ENCODE measurements at places on chromosomes 16 and 17.

- DNase-seq = no peak
Measured at GRCh38 chr17:40577611-40578065, 12.4 kb upstream of the CCR7 start.

DNA sequence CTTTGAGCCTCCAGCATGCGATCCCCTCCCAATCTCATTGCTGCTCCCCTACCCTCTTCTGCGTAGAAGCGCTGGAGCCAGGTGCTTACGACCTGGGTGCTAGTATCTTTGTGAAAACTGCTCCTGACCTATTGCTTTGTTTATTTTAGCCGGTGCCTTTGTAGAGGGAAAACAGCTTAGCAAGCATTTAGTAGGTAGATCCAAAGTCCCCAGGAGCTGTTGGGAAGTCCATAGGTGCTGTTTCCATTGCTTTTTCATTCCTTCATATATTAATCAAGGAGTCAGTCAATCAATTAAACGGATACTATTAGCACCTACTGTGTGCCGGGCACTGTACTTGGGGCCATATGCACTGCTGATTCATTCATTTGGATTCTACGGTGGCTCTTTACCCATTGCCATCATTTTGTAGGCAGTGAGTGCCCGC is 497.6 kb downstream of the WWOX start:
- DNase-seq = no peak

GRCh38 chr16:51967646-51968045 is 579.3 kb downstream of the TOX3 start:
- DNase-seq = no peak

DNA sequence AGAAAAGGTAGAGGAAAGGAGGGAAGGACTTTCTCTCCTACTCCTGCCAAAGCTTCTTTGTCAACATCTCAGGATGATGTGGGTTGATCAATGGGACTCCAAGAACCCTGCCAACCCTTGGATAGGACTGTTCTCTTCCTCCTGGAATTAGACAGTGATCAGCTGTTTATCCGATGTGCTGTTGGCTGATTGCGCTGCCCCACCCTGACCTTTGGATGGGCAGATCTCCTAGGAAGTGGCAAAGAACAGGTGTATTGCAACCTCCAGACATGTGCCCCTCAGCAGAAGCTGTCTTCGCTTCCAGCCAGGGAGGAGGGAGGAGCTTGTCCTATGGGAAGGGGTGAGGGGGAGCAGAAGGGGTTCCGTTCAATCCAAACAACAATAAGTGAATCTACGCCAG is 30.5 kb downstream of the SLC5A11 start:
- no peak for DNase-seq

DNA sequence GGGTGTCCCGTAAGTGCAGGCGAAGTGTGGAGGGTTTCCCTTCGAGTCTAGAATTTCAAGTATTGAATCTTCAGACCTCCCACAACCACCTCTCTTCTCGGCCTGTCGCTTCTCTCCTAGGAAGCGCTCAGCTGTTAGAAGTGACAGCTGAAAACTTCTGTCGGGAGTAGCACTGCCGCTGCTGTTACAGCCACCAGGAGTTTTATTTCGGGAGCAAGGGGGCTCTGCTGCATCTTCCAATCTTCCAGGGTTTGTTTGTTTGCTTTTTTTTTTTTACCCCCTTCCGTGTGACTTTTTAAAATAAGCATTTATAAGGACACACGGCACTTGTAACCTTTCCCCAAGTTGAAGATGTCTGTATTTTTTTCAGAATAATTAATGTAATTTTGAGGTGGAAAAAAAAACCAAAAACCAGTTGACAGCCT is 767 bp downstream of the RPS6KB1 start:
- peak; percentile 19 for DNase-seq

DNA sequence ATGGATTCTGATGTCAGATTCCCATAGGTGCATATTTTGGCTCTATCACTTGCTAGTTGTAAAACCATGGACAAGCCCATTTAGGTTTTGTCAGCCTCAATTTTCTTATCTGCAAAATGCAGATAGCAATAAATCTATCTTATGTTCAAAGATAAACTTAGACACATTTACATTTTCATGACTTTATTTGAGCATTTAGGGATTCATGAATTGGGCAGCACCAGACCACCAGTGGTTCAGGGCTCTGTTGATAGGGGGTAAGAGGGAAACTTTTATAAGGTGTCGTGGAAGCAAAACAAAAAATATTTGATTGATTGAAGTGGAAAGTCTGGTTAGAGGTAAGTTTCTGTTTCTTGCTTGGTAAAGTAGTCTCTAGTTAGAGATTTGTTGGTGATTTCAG is 17.3 kb downstream of the ARHGAP44 start:
- DNase-seq = no peak

- no peak for DNase-seq
Measured at GRCh38 chr16:11140867-11141266, 115.1 kb downstream of the SOCS1 start.

DNA sequence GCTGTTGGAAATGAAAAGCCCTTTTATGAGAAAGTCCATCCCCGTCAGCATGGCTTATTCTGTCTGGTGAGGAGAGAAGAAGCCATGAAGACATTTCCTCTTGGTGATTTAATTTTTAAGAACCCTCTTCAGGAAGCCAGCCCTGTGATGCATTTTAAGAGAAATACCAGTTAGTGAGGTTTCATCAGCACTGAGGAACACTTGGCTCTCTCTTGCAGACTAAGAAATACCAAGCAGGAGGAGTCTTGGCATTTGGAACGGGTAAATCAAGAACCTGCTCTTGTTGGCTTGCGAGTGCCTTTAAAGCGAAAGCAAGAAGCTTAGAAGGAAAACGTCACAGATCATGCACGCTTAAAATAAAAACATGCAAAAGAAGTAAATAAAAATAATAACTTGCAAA is 17.5 kb downstream of the RAB11FIP3 start:
- DNase-seq = no peak

- no peak for DNase-seq
Measured at GRCh38 chr17:28407130-28407973, 1.3 kb upstream of the SLC46A1 start.

DNA sequence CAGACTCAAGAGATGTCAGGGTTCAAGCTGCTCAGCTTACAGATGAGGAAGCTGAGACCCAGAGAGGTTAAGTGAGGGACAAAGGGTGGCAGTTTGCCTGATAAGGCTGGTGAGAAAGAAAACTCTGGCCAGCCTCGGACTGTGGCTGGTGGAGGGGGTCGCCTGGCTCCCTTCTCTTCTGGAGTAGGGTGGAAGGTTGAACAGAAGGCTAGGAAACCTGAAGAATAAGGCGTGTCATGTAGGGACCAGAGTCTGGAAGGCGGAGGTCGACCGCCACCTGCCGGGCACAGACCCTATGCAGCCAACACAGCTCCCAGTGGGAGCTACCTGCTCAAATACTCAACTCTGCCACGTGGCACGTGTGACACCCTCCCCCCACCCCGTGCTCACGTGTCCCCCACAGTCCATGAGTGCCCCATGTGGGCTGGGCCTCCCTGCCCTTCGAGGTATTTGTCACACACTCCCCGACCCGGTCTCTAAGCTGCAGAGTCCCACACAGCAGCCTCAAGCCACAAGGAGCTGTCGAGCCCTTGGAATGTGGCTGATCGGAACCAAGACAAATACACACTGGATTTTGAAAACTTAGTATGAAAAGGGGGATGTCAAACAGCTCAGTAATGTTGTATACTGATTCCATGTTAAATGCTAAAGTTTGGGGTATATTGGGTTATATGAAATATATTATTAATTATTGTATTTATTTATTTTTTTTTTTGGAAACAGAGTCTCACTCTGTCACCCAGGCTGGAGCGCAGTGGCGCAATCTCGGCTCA is 11.8 kb downstream of the HID1 start:
- DNase-seq = peak; percentile 51

- DNase-seq = no peak
Measured at GRCh38 chr17:50421308-50422051, 4.5 kb upstream of the ACSF2 start.

DNA sequence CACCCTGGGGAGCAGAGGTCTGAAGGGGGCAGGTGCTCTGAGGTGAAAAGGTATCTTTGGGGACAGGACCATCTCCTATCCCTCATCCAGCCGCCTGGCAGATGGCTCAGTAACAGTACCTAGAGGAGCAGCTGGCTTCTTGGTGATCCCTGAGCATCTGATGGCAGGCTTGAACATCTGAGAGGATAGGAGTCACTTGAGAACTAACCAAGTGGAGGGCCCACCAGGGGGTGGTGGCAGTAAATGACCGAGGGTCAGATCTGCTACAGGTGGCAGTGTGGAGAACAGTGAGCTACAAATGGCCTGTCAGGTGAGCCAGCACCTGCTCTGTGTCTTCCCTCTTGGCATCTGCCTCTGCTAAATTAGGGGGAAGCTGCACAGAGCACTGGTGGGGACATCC is 13.8 kb downstream of the HROB start:
- DNase-seq = no peak

- DNase-seq = no peak
Measured at GRCh38 chr16:66695471-66695934, 1.0 kb downstream of the CMTM4 start.

- DNase-seq = no peak
Measured at GRCh38 chr16:50841081-50841886, 99.4 kb downstream of the CYLD start.

GRCh38 chr17:18115517-18115916 is 7.0 kb downstream of the MYO15A start:
- DNase-seq = no peak
